SHP77 (cell line): ENCODE measurements at places on chromosomes 1 and 21.
A peak's percentile ranks its signal among the peaks of the same experiment; 100 is the strongest.

- no peak for DNase-seq
Observed at GRCh38 chr1:240579511-240579910, 32.4 kb downstream of the GREM2 start.

GRCh38 chr1:54982739-54983138 lies 2.3 kb downstream of the TMEM61 start:
- DNase-seq, result peak; percentile 87

GRCh38 chr1:10509809-10510509 lies 35.2 kb downstream of the PEX14 start:
- no peak for DNase-seq

- DNase-seq, result no peak
Observed at GRCh38 chr1:45617618-45618017, 6.2 kb downstream of the CCDC17 start.

GRCh38 chr1:204478921-204479320 lies 15.7 kb downstream of the PIK3C2B start:
- no peak for DNase-seq

DNA sequence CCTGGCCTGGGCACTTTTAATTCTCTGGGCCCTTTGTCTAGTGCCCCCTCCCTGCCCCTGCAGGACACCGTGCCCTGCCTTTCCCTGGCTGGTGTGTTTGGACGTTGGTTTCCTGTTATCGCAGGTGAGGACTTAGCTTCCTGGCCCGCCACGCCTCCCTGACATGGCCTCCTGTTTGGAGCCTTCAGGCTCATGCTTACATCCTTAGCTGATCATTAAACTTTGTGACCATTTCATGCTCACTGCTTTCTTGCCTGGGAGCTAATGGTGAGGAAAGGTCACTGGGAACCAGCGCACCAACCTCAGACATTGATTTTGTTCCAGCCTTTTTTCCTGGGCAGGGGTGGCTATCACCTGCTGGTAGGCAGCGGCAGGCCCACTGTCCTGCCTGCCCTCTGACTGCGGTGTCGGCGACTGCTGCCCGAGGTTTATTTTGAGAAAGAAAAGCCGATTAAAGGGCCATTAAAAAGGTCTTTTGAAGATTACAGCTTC lies 3.7 kb downstream of the PFKL start:
- DNase-seq, result no peak

DNA sequence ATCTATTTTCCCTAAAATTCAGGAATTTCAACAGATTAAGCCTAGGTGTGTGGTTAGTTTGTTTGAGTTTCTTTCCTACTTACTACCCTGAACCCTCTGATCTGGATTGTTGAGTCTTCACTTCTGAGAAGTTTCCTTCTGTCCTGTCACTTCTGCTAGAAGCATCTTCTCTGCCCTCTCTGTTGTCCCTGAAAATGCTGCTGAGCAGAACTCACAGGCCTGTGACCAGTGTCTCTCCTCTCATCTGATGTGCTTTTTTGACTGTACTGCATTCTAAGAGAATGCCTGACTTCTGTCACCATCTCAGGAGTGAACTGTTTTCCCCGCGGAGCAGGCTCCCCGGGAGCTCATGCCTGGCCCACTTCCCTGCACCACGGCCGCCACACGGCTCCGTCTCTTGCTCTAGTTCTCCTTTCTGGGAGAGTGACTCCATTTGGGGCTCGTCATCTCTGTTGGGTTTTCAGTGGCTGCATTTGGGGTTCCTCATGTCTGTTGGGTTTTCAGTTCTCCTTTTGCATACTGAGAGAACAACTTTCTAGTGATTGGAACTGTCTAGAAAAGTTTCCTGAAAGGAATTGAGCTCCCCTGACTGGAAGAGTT lies 77.9 kb downstream of the POFUT2 start:
- no peak for DNase-seq

DNA sequence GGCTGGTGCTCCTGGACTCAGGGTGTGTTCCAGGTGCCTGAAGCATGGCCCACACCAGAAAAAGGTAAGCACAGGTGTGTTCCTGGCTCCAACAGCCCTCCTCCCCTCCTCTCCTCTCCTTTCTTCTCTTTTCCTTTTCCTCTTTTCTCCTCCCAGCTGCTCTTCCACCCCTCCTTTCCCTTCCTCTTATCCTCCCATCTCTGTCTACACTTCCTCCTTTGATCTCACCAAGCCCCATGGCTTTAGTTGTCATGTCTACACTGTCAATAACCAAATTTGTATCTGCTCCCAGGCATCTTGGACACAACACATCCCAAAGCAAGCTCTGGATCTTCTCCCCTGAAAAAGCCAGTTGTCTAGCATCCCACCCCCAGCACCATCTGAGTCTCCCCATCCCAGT lies 56.7 kb upstream of the LAPTM5 start:
- DNase-seq, result no peak
